Activated CD8-positive, alpha-beta memory T cell treated with anti-CD3 and anti-CD28 coated beads for 48 hours (primary cell): ENCODE measurements at places on chromosomes 16 and 17.

- no peak for DNase-seq
These were observed 74.0 kb downstream of the SEC14L1 start for GRCh38 chr17:77214743-77215142.

DNA sequence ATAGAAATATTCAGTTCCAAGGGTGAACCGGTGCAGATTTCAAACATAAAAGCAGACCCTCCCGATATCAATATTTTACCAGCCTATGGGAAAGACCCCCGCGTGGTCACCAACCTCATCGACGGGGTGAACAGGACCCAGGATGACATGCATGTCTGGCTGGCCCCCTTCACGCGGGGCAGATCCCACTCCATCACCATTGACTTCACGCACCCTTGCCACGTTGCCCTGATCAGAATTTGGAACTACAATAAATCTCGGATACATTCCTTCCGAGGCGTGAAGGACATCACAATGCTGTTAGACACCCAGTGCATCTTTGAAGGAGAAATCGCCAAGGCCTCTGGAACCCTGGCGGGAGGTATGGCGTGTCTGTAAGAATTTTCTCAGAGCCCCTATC is 200.0 kb downstream of the KATNIP start:
- no peak for DNase-seq

- DNase-seq, result no peak
These were observed 63.5 kb upstream of the PLCG2 start for GRCh38 chr16:81715358-81716196.

- DNase-seq, result no peak
These were observed 18.0 kb downstream of the MYLK3 start for GRCh38 chr16:46730126-46730525.
